ENCODE measurements at places on chromosomes 13 and 19. TPM values are rescaled to one million over a fixed set of nuclear protein-coding genes. Genes with fewer than 3 reads are reported as not detected.

- no peak for DNase-seq
Measured at GRCh38 chr13:107851670-107852069, 363.7 kb downstream of the LIG4 start.

Gene MAMSTR
- total RNA-seq, result 4.8 TPM

DNA sequence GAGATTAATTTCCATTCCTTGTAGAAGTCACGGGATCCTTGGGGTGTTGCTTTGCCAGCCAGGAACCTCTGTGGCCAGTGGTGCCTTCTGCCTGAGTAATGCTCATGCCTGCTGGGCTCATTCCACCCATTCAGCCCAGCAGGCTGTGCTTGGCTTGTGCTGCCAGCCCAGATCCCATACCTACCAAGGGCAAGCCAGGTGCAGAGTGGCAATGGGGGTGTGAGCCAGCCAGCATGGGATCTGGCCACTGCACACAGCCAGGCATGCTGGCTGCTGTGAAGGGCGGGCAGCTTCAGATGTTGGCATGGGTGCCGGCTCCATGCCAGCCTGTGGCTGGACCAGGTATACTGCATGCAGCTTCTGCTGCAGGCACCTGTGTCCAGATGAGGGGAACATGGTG, 42.5 kb downstream of the WDFY2 start:
- DNase-seq, result peak; percentile 53

GRCh38 chr13:44759384-44760360, 183.5 kb upstream of the TSC22D1 start:
- DNase-seq, result no peak

- peak; percentile 80 for DNase-seq
Measured at GRCh38 chr19:14432791-14433553, at the start of gene PKN1. PKN1 (plus strand) TSS chr19:14433306; CDS start chr19:14433522, 216 bp downstream.

DNA sequence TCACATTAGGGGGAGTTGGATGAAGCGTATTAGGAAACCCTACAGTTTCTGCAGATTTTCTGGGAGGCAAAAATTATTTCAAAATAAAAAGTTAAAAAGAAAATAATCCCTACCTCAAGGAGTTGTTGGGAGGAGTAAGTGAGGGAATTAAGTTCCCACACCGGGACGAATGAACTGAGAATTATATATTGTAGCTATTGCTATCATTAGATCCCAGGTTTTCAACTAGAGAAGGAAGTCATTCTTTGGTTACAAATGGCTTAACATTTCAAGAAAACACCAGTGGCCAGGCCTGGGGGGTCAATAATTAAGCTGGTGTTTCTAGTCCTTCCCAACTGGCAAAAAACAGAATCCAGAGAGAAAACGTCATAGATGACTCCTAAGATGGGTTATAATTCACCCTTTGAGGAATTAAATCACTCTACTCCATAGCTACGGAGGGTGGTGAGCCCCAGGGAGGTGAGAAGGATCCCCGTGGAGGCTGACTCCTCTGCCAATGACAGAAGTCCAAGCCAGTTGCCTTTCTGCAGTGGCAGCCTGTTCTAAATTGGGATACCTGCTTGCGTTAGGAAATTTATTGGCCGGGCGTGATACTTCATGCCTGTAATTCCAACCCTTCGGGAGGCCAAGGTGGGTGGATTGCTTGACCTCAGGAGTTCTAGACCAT, 1.2 kb upstream of the MYDGF start:
- DNase-seq, result no peak

GRCh38 chr13:25069911-25070310, 26.0 kb upstream of the PABPC3 start:
- no peak for DNase-seq

DNA sequence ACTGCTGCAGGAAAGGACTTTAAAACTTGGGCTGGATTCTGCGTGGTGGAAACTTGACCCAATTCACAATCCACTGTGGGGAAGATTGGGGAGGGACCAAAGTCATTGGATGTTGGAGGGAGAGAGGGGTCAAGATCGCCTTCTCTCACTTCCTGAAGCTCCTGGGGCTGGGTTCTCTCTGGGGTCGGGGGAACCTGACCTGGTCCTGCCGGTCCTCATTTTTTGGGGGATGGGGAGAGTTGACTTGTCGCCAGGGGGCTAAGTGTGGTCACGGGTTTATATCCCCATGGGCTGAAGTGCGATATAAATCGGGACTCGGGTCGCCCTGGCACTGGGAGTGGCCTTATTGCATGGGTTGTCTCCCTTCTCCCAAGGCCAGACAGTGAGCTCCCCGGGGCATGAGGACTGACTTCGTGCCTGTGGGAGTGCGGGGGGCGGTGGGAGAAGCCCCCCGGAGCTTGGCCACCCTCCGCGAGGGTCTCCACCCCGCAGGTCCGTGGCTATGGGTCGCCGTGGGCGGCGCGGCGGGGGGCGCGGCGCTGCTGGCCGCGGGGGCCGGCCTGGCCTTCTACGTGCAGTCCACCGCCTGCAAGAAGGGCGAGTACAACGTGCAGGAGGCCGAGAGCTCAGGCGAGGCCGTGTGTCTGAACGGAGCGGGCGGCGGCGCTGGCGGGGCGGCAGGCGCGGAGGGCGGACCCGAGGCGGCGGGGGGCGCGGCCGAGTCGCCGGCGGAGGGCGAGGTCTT, 6.3 kb downstream of the ICAM5 start:
- DNase-seq, result no peak

DNA sequence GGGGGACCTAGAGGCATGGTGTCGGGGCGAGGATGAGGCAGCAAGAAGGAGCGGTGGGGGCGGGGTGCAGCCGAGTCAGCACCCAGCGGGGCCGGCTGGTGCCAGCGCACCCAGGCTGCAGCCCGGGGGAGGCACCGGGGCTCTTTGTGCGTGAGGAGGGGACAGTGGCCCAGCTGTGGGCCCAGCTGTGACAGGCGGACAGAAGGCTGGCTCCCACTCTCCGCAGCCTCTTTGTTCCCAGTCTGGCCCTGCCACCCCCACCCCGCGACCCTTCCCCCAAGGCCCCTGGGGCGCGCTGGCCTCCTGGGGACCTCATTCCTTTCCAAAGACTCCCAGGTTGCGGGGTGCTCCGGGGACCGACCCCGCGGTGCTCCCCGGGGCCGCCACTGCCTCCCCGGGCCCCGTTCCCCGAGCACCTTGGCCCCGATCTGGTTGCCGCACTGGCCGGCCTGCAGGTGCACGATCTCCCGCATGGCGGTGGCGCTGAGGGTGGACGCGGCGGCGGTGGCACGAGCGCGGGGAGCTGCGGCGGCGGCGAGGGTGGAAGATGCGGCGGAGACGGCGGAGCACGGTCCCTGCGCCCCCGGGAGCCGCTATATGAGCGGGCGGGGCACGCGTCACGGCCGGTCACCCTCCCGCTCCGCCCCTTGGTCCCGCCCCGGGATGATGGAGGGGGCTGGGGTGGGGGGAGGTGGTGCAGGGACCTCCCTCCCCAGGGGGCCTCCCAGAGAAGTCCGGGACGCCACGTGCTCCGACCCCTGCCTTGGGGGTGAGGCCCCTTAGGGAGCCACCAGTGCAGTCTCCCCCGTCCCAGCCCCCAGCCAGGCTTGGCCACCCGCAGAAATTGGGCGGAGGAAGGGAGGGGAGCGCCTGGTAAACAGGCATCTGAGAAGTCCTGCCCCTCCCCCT, at the start of gene TUBB4A:
TSS of gene TUBB4A (minus strand) at position 570 of the 909 bp plus-strand sequence. CDS start at position 473, 97 bp downstream.
- DNase-seq, result peak; percentile 47

DNA sequence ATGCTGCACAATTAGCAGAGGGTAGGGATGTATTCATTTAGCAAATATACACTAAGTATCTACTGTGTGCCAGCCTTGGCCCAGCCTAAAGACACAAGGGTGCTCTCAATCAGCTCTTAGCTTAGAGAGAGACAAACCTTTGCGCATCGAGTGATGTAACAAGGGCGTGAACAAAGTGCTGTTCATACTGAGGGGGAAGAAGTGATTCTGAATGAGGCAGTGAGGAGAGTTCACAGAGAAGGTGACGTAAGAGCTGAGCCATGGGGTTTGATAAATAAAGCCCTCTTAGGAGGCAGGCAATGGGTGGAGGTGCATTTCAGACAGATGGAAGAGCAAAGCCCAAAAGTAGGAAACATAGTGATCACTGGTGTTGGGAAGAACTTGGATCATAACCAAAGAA, 68.5 kb downstream of the FLT1 start:
- no peak for DNase-seq

DNA sequence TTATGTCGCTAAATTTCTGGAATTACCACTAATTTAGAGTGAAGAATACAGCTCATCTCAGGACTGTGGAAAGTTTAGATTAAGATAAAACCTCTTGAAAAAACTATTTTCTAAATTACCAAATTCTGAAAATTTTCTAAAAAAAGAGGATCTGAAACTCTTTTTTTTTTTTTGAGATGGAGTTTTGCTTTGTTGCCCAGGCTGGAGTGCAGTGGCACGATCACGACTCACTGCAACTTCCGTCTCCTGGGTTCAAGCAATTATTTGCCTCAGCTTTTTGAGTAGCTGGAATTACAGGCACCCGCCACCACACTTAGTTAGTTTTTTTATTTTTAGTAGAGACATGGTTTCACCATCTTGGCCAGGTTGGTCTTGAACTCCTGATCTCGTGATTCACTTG, 16.6 kb upstream of the ZNF253 start:
- no peak for DNase-seq

DNA sequence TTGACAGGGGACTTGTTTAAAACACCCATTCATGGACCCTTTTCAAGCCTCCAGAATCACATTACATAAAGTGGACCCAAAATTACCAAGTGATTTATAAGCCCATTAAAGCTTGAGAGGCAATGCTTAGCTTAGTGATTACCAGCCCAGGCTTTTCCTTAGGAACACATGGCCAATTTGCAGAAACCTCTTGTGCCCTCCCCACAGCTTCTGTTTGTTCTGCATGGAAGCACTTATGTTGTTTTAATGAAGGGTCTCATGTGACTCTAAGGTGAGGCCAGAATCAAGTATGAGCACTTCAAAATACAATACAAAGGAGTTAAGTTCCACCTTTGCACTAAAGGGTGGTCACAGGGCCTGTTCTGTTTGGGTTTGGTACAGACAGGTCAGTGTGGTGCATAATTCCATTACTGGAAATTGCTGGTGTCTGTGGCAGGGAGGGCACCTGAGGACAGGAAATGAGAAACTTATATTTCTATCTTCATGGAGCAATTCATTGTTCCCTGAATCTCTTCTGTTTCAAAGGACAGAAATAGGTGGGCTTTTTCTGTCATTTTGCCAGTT, 15.3 kb downstream of the ZNF486 start:
- DNase-seq, result no peak

Gene MBD3L2
- not detected for total RNA-seq

Gene TNNT1
- 54.1 TPM for total RNA-seq

Gene MBOAT7
- total RNA-seq, result 12.7 TPM

GRCh38 chr19:13707915-13708314, 56.4 kb upstream of the MRI1 start:
- DNase-seq, result no peak

Gene TLE2
- 55.7 TPM for total RNA-seq

- DNase-seq, result no peak
Measured at GRCh38 chr13:41017159-41017558, 2.0 kb downstream of the ELF1 start.

Gene CLDND2
- 0.46 TPM for total RNA-seq

Gene RASIP1
- 15.1 TPM for total RNA-seq

Gene ABCA7
- total RNA-seq, result 5.2 TPM

DNA sequence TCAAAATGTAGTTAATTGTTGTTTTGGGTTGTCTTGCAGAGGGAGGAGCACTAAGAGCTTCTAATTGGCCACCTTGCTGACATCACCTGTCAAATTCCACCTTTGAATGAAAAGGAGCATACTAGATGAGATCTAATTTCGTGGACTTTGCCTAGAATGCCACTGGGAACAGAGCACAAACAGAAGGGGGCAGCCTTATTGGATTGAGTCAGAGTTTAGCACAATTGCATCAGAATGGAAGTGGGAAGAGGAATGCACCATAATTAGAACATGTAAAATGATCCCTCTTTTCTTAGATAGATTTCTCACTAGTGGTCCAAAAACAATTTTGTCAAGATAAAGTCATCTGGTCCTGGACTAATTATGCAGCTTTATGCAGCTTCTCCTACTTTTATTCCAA, 1552.2 kb downstream of the PCDH9 start:
- DNase-seq, result no peak

Gene PLIN5
- 64.6 TPM for total RNA-seq

GRCh38 chr13:82766732-82767321, 1115.4 kb downstream of the SLITRK1 start:
- no peak for DNase-seq

DNA sequence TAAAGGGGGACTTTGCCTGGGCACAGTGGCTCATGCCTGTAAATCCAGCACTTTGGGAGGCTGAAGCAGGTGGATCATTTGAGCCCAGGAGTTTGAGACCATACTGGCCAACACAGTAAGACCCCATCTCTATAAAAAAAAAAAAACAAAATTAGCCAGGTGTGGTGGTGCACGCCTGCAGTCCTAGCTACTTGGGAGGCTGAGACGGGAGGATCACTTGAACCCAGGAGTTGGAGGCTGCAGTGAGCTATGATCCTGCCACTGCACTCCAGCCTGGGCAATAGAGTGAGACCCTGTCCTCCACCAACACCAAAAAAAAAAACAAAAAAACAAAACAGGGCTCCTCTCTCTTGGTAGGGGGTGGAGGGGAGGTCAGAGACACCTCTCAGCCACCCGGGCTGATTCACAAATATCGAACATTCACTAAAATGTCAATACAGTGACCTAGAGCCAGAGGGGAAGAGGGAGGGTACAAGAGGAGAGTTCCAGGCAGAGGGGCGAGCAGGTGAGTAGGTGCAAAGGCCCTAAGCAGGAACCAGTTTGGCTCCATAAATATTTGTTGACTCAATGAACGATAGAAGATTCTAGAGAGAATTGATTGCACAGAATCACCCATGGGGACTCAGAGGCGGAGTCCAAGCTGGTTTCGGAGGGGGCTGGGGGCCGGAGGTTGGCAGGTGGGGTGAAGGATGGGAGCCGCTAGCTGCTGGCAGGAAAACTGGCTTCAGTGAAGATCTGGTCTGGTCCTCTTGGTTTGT, 1.0 kb upstream of the CREB3L3 start:
- DNase-seq, result no peak

GRCh38 chr19:34254698-34255432, 511 bp downstream of the GARRE1 start:
- peak; percentile 61 for DNase-seq

DNA sequence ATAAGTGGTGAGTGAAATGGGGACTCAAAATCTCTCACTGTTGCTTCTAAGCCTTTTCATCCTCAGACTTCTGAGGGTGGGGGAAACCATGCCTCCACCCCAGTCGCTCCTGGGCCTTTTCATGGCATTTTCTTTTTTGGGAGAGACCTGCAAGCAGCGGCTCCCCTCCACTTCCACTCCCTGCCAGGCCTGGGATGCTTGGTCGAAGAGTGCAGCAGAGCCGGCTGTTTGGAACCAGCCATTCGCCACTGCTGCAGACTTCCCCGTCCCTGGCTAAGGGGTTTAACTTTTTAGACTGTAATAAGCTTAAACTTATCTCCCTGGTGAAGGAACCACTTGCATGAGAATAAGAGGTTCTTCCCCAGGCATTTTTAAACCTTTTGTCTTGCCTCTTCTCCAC, 617.2 kb downstream of the PCDH9 start:
- no peak for DNase-seq

- no peak for DNase-seq
Measured at GRCh38 chr19:53880711-53881481, 1.1 kb upstream of the PRKCG start.
